ENCODE measurements at places on chromosomes 7 and 10.

GRCh38 chr7:158923928-158924511, 67.7 kb downstream of the DYNC2I1 start:
- DNase-seq = no peak

GRCh38 chr7:73681031-73681430, 2.2 kb downstream of the DNAJC30 start:
- no peak for DNase-seq

GRCh38 chr10:4945766-4946717, 17.2 kb upstream of the AKR1C1 start:
- no peak for DNase-seq

DNA sequence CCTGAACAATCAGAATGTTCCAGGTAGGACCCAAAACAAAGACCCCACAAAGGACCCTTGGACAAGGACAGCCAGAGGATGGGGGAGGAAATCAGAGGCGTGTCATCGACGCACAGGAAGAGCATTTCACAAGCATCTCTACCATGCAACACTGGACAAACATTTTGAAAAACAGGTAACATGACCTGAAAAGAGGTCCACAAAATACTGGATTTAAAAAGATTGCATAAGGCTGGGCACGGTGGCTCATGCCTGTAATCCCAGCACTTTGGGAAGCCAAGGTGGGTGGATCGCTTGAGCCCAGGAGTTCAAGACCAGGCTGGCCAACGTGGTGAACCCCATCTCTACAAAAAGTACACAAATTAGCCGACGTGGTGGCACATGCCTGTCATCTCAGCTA, 60.5 kb upstream of the RNF32 start:
- no peak for DNase-seq

DNA sequence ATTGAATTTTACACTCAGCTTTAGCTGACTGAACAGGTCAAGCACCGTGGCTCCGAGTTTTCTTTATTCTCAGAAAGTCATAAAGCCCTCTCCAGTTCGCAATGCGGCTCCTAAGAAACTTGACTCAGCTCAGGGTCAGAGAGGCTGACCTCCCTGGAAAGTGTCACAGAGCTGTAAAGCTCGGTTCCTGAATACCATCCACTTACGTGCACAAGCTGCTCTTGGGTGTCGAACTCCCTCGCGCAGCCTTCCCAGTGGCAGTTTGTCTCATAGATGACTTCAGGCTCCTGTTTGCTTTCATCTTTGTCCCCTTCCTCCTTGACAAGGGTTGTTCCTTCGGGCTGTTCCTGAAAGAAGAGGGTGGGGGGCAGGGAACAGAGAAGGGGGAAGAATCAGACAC, 213.7 kb downstream of the GLI3 start:
- no peak for DNase-seq

DNA sequence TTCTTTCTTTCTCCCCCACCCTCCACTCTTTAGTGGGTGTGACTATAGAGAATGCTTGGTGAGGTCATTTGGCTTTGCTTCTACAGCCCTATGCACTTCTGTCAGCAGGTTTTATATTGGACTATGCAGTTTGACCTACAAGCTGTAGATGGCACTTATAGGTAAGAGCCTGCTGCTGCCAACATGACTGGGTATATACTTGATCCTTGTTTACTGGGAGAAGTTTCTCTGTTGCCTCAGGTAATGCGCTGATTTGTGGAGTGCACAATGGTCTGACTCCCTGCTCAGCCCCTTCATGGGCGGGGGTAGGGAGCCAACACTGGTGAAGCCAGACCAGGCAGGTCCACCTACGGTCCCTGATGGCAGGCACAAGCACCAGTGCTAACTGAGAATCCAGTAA, 33.7 kb upstream of the C7orf33 start:
- peak; percentile 58 for DNase-seq
